Natural killer cell (primary cell): ENCODE measurements at places on chromosomes 4 and X.

DNA sequence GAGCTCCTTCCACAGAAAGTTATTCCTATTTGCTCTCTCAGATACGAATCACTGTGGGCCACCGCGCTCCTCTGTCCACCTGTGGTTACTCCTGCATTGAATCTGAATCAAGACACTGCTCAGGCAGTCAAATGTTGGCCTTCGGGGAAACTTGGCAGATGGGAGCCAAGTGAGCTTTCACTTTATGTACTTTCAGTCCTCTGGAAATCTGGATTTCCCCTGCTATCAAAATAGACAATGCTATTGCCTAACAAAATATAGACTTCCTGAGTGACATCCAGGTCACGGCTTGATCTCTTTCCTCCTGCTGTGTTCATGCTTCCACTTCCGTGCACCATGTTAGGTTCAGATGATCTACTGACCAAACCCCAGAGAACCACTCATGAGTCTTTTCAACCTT lies 43.8 kb downstream of the FHL1 start:
- no peak for DNase-seq

GRCh38 chrX:100600758-100601157 lies 16.0 kb downstream of the TNMD start:
- DNase-seq = no peak

GRCh38 chr4:127240764-127241105 lies 392.0 kb upstream of the INTU start:
- DNase-seq = no peak

GRCh38 chr4:176824645-176825366 lies 32.1 kb upstream of the VEGFC start:
- DNase-seq = no peak

- DNase-seq = no peak
Observed at GRCh38 chrX:15744181-15744867, 6.3 kb downstream of the CA5B start.

GRCh38 chr4:60389633-60390032 lies 810.5 kb upstream of the ADGRL3 start:
- no peak for DNase-seq

GRCh38 chr4:87848622-87849351 lies 16.0 kb downstream of the MEPE start:
- peak; percentile 19 for DNase-seq

- peak; percentile 49 for DNase-seq
Observed at GRCh38 chr4:183658362-183659028, 490 bp downstream of the RWDD4 start.

DNA sequence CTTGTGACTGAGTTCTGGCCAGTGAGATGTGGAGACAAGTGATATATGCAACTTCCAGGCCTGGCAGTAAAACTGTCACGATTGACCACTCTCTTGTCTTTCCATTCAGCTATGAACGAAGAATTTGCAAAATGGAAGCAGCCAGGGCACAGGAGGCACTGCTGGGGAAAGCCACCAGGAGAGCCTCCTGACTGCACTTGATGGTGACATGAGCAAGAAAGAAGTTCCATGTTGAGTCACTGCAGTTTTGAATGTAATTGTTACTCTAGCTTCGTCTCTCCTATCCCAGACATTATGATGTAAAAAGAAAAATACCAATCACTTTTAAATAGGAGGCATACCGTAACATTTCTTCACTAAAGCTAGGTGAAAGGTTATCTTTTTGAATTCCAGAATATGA lies 32.4 kb upstream of the ZCCHC4 start:
- DNase-seq = no peak

GRCh38 chrX:23195761-23196160 lies 138.9 kb upstream of the PTCHD1 start:
- no peak for DNase-seq

DNA sequence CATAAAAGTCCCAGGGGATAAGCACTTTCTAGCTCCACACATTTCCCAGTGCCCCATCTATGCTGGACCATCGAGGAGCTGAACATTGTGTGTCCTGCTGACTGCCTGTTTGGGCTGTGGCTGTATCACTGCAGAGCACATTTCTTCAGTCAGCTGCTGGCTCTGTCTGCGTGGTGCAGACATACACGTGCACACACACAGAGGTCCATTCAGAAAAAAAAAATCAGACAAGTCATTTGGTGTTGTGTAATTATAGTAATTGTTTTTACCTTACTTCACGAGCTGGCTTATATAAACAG lies 1.1 kb upstream of the PDLIM3 start:
- DNase-seq = no peak

GRCh38 chrX:39757971-39758370 lies 339.8 kb downstream of the BCOR start:
- DNase-seq = no peak

DNA sequence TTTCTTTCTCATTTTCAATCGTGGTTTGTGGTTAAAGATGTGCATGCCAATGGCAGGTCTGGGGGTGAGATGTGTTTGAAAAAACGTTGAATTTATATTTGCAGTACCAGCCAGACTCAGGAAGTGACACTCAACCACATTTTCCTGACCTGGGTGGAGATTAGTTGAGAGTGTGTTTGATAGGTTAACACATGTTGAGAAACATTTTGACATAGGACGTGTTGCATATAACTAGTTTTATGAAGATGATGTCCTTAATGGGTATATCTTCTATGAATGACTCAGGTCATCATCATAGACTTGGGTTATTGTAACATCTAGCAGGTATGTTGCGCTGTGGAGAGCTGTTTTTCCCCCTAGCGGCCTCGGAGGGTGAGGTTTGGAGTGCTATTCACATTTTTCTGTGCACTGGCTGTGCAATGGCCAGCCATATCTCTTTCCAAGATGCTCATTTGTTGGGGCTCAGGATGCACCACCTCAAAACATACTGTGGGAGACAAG lies 21.7 kb upstream of the CD38 start:
- peak; percentile 91 for DNase-seq

- DNase-seq = no peak
Observed at GRCh38 chr4:139938414-139938813, 215.6 kb downstream of the MAML3 start.

GRCh38 chrX:17750436-17750835 lies 13.1 kb downstream of the SCML1 start:
- no peak for DNase-seq

- DNase-seq = no peak
Observed at GRCh38 chr4:165766018-165766417, 107.0 kb upstream of the TLL1 start.

DNA sequence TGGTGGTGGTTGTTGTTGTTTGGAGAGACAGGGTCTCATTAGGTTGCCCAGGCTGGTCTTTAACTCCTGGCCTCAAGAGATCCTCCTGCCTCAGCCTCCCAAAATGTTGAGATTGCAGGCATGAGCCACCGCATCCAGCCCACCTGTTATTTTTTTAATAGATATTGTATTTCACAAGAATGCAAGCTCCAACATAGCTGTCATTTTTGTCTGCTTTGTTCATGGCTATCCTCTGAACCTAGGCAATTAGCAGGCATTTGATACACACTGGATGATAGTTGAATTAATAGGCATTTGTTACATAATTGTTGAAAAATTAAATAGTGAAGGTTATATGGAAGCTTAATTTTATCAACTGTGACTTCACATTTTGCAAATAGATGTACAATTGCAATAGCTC lies 64.7 kb downstream of the BANK1 start:
- no peak for DNase-seq

DNA sequence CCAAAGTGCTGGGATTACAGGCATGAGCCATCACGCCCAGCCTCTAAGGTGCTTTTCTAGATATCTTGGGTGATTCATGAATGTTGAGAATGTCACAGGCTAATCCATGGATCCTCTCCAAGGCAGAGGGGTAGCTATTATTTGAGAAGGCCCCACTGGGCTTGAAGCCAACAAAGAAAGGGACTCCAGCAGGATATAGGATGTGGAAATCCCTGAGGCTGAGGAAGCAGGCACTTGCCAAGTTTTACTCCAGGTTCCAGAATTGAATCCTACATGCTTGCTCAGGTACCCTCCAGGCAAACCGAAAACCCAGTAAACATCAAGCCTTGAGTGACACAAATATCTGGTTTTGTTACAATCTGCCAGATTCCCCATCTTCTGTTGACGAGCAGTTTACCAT lies 15.8 kb downstream of the NLGN3 start:
- no peak for DNase-seq
